Activated T-cell treated with anti-CD3 and anti-CD28 coated beads, Interleukin-2, amount 50 U/mL, for 1 hour (primary cell): ENCODE measurements at places on chromosomes 6 and 20.

DNA sequence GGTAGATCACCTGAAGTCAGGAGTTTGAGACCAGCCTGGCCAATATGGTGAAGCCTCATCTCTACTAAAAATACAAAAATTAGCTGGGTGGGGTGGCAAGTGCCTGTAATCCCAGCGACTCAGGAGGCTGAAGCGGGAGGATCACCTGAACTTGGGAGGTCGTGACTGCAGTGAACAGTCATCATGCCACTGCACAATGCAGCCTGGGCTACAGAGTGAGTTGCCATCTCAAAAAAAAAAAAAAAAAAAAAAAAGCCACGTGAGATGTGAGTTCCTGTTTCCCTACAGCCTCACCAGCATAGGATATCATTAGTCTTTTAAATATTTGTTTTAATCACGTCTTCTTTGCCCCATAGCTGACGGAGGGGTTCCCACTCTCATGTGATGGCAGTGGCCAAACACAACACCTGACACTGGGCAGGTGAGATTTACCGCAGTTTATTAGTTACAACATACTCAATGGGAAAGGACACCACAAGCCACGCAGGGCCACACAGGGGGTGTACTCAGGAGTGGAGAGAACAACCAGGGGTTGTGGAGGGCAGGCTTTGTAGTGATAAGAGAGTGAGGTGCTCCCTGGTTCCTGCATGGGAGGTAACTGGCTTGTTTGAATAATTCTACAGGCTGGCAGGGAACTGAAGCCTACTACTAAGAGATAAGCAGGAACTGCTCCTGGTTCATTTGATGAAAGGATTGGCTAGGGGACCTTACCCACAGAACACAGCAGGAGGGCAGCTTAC is 4.6 kb upstream of the LZTS3 start:
- DNase-seq: no peak

DNA sequence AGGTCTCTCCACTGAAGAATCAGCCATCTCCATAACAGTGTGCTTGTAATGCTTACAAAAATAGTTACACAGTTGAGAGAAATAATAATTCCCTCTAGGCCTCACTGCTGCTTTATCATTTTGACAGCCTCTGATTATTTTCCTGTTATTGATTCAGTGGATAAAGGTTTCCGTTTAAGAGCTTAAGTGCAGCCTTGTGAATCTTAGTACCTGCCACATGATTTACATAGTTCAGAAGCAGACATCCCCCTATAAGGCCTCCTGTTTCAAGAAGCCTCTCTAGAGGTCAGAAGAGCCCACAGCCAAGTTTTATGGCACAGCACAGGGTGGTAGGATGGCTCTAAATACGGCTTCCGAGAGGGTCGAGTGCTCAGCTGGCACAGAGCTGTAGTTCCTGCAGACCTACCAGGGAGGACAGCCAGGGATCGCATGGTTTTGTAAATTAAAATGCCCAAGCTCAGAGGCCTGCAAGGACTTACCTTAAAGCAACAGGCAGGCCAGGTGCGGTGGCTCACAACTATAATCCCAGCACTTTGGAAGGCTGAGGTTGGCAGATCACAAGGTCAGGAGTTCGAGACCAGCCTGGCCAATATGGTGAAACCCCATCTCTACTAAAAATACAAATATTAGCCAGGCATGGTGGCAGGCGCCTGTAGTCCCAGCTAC is 17.6 kb upstream of the PYGB start:
- no peak for DNase-seq

- no peak for DNase-seq
These were observed 42.1 kb downstream of the MDFI start for GRCh38 chr6:41680182-41680965.

GRCh38 chr6:37460805-37461204 is 27.8 kb downstream of the CMTR1 start:
- DNase-seq: no peak

DNA sequence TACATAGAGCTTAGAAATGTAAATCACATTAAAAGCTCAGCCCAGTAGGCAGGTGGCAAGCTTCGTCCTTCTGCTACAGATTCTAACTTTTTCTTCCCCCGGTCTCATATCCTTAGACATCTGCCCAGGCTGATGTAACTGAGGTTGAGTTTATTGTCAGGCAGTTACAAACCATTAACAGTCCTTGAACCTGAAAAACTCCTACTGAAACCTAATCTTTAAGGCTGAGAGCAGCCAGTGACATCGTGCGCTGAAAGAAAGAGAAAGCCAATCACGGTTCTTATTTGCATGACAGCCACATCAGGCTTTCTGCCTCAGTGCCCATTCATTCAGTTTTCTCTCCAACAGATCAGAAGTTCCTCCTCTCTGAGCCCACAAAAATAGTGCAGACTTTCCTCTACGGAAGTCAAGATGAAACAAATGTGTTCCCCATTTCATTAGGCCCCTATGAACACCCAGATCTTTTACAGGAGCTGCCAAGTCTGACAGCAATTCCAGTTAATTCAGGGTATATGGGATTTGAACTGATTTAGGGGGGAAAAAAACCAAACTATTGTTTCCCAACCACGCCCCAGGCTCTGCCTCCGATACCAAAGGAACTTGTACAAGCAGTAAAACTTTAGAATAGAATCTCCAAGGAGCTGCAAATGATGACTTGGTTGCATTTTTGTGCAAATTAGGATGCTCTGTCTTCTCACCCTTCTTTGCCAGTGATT is at the start of gene NHSL1:
TSS of gene NHSL1 (minus strand) at position 192 of the 716 bp plus-strand sequence. CDS start 204 bp downstream, outside the sequence.
- DNase-seq: no peak

GRCh38 chr6:130913120-130913519 is 85.9 kb downstream of the SMLR1 start:
- no peak for DNase-seq

- no peak for DNase-seq
These were observed 52.1 kb downstream of the HNF4A start for GRCh38 chr20:44407402-44408184.

DNA sequence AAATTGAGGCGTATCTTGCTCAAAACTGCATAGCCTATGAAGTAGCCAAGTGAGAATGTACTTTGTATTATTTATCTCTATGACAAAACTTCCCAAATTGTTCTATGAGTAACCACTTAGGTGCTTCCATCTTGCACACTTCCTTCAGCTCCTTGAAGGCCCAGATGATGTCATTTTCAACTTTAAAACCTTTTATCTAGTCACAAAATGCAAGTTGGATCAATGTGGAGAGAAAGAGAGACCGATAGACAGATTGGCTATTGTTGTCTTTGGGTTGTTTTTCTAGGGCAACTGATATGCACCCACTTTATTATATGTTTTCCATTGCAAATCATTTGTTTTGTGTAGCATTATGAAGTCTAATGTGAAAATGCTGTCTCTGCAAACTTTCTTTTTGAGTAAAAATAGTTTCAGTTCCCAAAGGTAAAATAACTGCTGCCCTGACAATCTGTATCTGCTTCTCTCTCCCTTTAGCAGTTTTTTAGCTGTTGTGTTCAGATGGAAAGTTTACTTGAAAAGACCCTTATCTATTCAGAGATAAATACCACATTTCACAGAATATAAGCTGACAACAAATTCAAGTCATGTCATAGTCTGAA is 73.7 kb upstream of the CITED2 start:
- DNase-seq: no peak

DNA sequence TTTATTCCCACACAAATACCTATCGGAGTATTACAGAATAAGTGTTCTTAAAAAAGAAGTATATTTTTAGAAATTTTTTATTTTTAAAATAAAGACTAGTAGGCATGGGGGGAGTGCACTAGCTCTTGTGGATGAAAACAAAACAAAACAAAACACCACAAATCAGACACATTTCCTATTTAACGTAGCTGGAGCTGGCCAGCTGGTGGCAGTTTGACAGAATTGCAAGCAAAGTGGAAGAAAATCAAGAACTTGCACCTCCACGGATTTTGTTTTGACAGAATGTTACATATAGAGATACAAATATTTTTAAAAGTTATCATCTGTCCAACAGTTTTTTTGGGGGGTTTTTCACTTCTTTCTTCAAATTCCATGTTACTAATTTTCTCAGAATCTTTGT is 63.6 kb upstream of the SNRPB2 start:
- no peak for DNase-seq

DNA sequence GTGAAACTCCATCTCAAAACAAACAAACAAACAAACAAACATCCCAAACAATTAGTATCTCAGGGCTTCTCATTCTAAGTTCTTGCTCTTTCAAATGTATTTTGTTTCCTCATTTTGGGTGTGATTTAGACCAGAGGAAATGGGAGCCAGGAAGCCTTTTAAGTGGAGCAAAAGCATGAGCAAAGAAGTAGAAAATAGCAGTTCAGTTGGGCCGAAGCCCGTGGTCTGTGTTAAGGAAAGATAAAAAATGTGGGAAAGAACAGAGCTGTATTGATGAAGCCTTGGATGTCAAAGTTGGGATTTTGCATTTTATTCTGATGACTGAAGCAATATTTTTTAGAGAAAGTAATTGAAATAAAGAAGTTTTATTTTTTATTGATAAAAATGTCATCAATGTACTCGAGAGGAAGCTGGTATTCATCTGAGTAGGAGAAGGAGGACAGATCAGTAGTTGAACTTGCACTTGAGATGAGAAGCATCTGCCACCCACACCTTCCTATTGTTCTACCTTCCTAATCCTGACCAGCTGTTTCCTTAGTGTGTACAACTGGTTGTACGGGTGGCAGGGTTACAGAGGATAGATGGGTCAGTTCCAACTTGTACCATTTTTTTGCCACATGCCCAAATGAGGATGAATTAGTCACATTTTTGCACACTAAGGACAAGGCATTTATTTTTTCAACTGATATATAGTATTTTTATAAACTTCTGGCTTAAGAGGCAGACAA is 56.1 kb downstream of the KIAA0408 start:
- DNase-seq: no peak

- DNase-seq: no peak
These were observed 43.5 kb upstream of the NFATC2 start for GRCh38 chr20:51586005-51586440.

- no peak for DNase-seq
These were observed 62.4 kb downstream of the JAG1 start for GRCh38 chr20:10611357-10611756.

- no peak for DNase-seq
These were observed 6.5 kb upstream of the RANBP9 start for GRCh38 chr6:13718123-13718458.

- DNase-seq: no peak
These were observed 406.5 kb upstream of the GJE1 start for GRCh38 chr6:141726248-141726647.
